ENCODE measurements at places on chromosomes 2 and 18.

GRCh38 chr2:20165677-20166509 lies 59.0 kb downstream of the SDC1 start:
- DNase-seq, result no peak

DNA sequence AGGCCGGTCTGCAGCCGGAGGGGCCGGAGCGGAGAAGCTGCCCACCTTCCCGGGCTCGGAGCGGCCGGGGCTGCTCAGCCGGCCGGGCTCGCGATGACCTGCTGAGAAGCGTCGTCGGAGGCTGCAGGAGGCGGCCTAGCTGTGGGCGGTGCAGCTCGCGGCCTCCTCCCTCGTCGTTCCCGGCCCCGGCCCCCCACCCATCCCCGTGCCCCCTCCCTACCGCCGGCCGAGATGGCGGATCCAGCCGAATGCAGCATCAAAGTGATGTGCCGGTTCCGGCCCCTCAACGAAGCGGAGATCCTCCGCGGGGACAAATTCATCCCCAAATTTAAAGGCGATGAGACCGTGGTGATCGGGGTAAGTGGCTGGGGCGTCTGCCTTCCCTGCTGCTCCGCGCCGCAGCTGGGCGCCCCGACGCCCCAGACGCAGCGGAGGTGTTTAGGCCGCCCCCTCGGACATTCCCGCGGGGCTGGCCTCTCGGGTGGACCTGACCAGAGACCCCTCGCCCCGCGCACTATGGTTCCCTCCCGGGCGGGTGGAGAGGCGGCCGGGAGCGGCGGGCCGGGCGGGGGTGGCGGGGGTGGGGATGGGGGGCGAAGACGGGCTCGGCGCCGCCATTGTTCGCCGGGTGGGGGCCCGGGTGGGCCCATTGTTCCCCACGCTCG lies 492 bp downstream of the KIF5C start:
- DNase-seq, result no peak

DNA sequence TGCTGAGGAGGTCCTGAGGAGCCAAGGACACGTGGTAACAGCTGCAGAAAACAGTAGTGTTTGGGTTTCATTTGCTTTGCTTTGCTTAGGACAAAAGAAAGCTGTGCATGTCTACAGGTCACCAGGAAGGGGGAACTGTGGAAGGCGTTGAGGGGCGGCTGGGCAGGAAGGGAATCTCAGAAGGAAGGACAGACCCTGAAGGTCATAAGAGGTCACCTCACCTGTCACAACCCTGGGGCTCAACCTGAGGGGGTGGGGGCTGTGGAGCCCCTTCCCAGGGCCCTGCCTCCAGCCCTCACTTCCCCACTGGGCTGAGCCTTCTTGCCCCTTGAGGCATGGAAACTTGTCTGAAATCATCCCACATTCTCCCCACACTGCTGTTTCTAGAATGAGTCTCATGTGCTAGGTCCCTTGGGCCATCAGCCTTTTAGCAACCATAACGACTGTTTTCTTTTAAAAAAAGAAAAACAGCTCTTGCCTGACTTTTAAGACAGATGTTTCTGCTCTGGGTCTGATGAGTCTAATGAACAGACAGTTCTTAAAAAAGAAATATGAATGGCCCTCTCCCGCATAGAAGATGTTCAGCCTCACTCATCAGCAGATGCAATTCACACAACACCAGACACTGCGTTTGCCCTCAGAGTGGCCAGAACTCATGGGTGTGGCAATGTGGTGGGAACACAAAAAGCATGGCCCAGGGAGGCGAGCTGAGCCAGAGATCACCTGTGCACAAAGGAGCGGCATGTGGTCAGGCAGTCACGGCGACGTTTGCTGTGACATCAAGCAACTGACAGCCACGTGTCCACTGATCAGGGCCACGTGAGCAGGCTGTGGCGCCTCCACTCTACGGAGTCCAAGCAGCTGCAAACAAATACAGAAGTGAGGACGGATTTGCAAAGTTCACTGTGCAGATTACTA lies 84.0 kb downstream of the SEPTIN10 start:
- DNase-seq, result no peak

DNA sequence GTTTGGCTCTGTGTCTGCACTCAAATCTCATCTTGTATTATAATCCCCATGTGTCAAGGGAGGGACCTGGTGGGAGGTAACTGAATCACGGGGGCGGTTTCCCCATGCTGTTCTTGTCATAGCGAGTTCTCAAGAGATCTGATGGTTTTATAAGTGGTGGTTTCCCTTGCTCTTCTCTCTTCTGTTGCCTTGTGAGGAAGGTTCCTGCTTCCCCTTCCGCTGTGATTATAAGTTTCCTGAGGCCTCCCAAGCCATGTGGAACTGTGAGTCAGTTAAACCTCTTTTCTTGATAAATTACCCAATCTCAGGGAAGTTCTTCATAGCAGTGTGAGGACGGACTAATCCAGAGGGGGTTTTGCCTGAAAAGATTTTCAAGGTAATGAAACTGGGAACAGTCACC lies 245.4 kb downstream of the GALR1 start:
- DNase-seq, result no peak

- no peak for DNase-seq
These were observed 13.9 kb downstream of the ASB18 start for GRCh38 chr2:236250286-236250685.

DNA sequence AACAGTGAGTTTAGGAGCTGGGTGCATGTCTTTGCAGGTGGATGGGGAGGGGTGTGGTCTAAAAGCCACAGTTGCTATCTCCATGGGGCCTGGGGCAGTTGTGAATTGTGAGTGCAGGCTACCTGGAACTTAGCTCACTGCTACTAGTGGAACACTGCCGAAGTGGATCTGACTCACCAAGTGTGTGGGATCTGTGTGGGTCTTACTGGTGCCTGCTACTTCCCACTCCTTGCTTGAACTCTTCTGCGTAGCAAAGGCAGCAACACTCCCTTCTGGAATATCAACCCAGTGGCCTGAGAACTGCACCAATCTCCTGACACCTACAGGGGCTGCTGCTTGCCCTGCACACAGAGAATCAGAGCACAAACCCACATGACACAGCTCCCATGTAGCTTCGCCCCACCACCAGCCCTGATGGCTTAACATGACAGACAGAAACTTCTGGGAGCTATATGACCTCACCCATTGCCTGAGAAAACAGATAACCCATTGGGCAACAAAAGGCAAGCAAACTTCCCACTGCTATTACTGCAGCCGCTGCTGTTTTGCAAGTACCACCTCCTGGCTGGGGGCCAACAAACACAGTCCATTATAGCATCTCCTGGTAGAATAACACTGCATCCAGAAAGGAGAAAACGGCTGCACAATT lies 455.1 kb upstream of the DDX18 start:
- DNase-seq, result no peak

GRCh38 chr2:193539188-193539587 lies 1344.5 kb upstream of the TMEFF2 start:
- DNase-seq, result no peak

DNA sequence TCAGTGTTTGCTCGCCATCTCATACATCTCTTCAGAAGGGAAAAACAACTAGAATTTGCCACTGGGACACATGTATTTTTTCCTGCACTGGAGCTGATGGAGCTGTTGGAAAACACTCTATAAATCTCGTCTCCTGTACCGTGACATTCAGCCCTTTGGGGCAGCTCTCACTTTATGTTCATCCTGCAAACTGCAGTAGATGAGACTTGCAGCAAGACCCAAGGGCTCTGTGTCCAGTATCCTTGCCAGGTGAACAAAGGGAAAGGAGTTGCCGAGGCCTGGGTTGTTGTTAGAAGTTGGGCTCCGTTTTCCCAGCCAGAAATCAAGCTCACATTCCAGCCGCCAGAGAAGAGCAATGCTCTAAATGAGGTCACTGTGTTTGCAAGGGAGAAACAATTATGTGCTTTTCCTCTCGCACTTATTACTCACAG lies 285.1 kb downstream of the SLC4A3 start:
- DNase-seq, result no peak

DNA sequence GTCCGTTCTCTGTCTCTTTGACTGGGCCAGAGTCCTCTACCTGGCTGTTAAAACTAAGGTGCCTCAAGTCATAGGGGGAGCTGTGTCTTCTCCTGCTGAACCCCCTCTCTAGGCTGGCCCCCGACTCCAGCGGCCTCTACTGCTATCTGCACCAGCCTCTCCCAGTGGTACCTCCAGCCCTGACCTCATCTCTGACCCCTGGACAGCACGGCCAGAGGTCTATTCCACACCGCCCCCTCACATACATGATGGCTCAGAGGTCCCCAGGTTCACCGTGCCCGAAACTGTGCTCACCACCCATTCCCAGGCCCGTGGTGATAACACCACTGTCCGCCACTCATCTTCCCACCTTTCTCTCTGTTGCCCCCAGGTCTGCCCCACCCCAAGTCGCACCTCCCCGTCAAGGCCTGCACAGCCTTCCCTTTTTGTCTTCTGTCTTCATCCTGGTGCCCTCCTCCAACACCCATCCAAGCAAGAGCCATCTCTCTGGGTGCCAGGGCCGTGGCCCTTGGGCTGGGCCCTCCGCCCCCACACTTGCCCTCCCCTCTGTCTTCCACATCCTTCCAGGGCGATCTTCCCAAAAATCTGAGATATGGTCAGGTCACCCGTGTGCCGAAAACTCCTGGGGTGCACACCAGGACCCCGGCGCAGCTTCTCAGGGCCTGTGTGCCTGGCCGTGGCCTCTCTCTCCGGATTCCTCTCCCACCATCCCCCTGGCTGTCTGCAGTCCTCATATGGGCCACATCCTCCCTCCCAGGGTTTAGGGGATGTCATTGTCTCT lies 134.4 kb upstream of the ID2 start:
- no peak for DNase-seq

DNA sequence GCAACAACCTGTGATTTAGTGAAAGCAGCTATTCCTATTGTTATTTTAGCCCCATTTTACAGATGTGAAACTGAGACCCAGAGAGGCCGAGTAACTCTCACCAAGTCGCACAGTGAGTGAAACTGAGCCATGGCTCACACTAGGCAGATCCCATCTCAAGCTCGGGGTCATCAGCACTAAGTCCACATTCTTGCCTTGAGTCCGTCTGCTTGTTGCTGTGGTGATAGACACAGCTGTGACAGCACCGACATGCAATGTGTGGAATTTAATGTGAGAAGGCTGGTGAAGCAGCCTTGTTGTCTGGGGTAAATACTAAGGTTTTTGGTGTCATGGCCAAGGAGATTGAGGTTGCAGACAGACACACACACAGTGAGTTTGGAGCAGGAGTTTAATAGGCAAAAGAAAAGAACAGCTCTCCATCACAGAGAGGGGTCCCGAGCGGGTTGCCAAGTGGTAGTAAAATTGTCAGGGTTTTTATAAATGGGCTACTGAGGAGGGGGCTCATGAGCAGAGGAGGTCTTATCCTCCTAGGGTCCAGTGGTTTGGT lies 40.2 kb upstream of the GMCL1 start:
- no peak for DNase-seq

GRCh38 chr2:64819774-64820688 lies 166.3 kb upstream of the SERTAD2 start:
- peak; percentile 4 for DNase-seq

DNA sequence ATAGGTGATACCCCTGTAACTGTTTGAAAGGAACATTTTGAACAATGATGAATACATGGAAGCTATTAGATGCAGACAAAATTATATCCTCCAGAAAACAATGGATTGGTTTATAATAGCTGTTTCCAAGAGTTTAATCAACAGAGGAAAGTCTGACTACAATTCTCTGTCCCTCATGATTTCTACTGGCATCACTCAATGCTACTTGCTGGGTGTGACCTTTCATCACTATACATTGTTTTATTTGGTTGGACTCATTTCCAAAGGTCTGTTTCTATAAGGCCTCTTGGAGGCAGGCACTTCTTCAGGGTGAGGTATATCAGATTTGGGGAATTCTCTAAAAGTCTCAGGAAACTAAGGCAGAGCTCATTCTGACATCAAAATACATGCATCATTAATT lies 636.1 kb upstream of the SLC8A1 start:
- DNase-seq, result no peak

GRCh38 chr2:161406316-161406715 lies 9.8 kb upstream of the TBR1 start:
- DNase-seq, result no peak

DNA sequence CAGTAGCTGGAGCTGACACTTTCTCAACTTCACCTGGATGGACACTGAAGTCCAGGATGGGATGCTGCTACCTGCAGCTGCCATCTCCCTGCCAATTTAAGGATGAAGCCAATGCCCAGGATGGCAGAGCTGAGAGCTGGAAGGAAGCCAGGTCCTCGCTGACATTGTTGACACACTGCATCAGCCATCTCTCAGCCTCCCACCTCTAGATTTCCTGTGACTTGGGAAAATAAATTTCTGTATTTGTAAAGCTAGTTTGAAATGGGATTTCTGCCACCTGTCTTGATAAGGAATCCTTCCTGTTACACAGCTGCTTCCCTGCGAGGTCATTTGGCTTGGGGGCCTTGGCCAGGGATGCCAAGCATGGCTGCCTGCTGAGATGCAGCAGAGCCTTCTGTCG lies 43.5 kb downstream of the KCTD1 start:
- DNase-seq, result no peak

- no peak for DNase-seq
These were observed 96.4 kb downstream of the CYRIA start for GRCh38 chr2:16568998-16569784.

GRCh38 chr2:205054789-205055188 lies 509.5 kb downstream of the PARD3B start:
- no peak for DNase-seq

- no peak for DNase-seq
These were observed 12.8 kb upstream of the IHH start for GRCh38 chr2:219073413-219074129.

DNA sequence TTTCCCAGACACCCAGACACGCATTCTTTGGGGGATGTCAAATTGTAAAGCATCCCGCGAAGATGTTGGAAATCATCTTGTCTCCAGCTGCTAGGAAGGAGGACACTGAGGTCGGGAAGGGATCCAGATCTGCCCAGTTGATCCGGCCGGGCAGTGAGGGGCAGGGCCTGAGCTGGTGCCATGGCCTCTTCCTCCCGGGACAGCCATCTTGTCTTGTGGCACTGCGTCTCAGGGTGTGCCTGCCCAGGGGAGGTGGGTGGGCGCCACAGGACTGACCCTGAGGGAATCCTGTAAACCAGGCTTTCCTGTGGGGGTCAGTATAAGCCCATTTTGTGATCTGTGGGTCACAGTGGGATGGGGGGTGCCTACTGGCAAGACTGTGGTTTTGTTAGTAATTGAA lies 10.1 kb downstream of the TRAF3IP1 start:
- no peak for DNase-seq

- no peak for DNase-seq
These were observed 198.3 kb downstream of the GLI2 start for GRCh38 chr2:120933693-120934573.

GRCh38 chr2:11985817-11986566 lies 239.6 kb downstream of the LPIN1 start:
- DNase-seq, result no peak

- no peak for DNase-seq
These were observed 418.8 kb downstream of the NRXN1 start for GRCh38 chr2:50613161-50613560.

- no peak for DNase-seq
These were observed 52.7 kb downstream of the MAP2 start for GRCh38 chr2:209476367-209477208.

GRCh38 chr2:142061733-142062132 lies 69.1 kb downstream of the LRP1B start:
- DNase-seq, result no peak

DNA sequence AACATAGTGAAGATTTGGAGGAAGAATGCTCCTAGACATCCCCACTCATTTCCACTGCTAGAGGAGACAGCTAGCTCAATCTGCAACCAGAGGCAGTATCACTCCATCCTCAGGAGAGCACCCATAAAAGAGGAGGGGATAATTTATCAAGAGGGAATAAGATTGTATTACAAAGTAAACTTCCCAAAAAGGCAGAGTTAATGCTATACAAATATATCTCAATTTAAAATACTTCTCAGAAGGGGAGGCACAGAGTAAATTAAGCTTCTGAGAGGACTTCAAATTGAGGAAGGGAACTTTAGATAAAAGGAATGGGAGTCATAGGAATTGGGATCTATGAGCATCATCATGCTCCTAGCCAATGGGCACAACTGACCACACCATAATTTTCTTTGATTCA lies 29.1 kb downstream of the EXOC6B start:
- no peak for DNase-seq

Measured in stimulated activated CD8-positive, alpha-beta memory T cell treated with anti-CD3 and anti-CD28 coated beads, Interleukin-7, amount 100 ng/mL, for 1 hour (primary cell).